ENCODE measurements at places on chromosomes 7 and 10. TPM values are rescaled to one million over a fixed set of nuclear protein-coding genes. Genes with fewer than 3 reads are reported as not detected.

CYP3A7 gene
- total RNA-seq = 6.4 TPM

RPEL1 gene
- total RNA-seq = 0.10 TPM

CNPY1 gene
- not detected for total RNA-seq

CFAP69 gene
- total RNA-seq = 2.7 TPM

MALRD1 gene
- total RNA-seq = 5.0 TPM

TAS2R3 gene
- total RNA-seq = 0.55 TPM

PKD2L1 gene
- total RNA-seq = 0.31 TPM

CC2D2B gene
- 0.20 TPM for total RNA-seq

GRM3 gene
- total RNA-seq = not detected

CALY gene
- total RNA-seq = not detected

CLRN3 gene
- not detected for total RNA-seq

GBX1 gene
- not detected for total RNA-seq

EPO gene
- total RNA-seq = 10.3 TPM

TSPAN12 gene
- 0.70 TPM for total RNA-seq

PON1 gene
- not detected for total RNA-seq

ELFN1 gene
- 0.18 TPM for total RNA-seq

ADAM12 gene
- not detected for total RNA-seq

GRB10 gene
- total RNA-seq = 8.3 TPM

ZNF804B gene
- total RNA-seq = not detected

DRGX gene
- not detected for total RNA-seq

CH25H gene
- not detected for total RNA-seq

OR6V1 gene
- total RNA-seq = not detected

SPDYE2 gene
- total RNA-seq = not detected

YWHAG gene
- total RNA-seq = 93.7 TPM

SRPK2 gene
- 22.3 TPM for total RNA-seq

DUSP5 gene
- 1.5 TPM for total RNA-seq

PPP1R17 gene
- not detected for total RNA-seq

NKX1-2 gene
- not detected for total RNA-seq

HHEX gene
- 46.3 TPM for total RNA-seq

ERCC6 gene
- 11.8 TPM for total RNA-seq

ABCB1 gene
- total RNA-seq = 25.9 TPM

CALML5 gene
- not detected for total RNA-seq

CEP55 gene
- total RNA-seq = 17.1 TPM

ELN gene
- total RNA-seq = 0.15 TPM

AKR1C4 gene
- total RNA-seq = 0.28 TPM

SH2D4B gene
- total RNA-seq = not detected

DKK1 gene
- 262 TPM for total RNA-seq

OR2A5 gene
- not detected for total RNA-seq

LIPK gene
- total RNA-seq = not detected

BRI3 gene
- 54.0 TPM for total RNA-seq

ARHGAP22 gene
- not detected for total RNA-seq

PON3 gene
- 14.1 TPM for total RNA-seq

TPK1 gene
- 1.4 TPM for total RNA-seq

RAMP3 gene
- not detected for total RNA-seq

Data from HepG2 (cell line).